ENCODE measurements at places on chromosomes 3 and 15.

DNA sequence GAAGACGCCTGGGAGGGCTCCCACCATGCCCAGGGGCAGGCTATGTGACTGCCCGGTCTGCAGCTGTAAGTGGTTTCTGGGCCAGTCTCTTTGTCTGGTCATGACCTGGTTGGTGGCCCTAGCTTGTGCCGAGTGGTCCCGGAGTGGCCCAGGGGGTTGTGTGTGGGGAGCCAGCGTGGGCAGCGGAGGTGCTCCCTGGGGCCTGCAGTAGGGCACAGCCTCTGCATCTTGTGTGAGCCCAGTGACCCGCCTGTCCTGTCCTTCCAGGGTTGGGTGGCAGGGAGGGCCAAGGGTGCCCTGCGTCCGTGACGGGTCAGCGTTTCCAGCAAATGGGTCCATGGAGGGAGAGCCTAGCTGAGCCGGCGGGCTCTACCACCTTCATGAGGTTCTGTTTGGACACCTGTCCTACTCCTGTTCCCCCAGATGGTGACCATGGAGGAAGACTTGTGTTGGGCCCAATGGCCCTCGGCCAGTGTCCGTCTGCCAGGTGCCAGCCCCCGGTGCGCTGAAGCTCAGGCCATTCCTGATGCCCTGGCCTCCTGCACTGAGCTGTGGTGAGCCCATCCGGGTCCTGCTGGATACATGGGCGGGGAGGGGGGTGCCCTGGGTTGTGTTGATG is 215.4 kb downstream of the SNRPN start:
- DNase-seq: no peak

- DNase-seq: no peak
Measured at GRCh38 chr3:195692781-195693427, 27.9 kb upstream of the MUC20 start.

DNA sequence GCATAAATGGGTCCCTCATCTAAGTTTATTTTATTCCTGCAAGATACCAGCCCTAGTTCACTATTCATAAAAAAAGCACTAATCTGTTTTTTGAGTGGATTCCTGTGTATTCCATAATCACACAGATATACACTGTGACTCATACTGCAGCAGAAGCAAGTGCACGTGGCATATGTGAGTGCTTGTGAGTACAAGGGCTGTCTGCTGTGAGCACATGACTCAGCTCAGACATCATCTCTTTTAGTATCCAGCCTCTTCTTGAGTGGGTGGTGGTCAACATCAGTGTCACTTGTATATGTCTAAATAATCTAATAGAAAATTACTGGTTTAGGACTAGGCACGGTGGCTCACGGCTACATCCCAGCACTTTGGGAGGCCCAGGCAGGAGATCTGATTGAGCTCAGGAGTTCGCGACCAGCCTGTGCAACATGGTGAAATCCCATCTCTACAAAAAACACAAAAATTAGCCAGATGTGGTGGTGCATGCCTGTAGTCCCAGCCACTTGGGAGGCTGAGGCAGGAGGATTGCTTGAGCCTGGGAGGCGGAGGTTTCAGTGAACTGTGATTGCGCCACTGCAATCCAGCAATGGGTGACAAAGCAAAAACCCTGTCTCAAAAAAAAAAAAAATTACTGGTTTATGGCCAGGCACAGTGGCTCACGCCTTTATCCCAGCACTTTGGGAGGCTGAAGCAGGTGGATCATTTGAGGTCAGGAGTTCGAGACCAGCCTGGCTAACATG is 49.8 kb downstream of the NIPA2 start:
- peak; percentile 95 for DNase-seq

DNA sequence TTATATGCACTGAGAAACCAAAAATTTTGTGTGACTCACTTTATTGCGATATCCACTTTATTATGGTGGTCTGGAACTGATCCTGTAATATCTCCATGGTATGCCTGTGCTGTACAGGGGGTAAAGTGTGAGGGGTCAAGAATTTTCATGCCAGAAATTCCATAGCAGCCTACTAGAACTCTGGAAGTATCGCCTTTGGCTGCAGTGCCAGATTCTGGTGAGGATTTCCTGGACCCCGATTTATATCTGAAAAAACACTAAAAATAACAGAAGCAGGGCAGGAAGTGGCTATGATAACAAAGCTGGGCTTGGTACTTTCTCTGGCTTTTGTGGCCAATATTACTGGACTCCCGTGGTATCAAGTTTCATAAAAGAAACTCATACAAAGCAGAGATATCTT is 36.4 kb downstream of the CCDC80 start:
- DNase-seq: peak; percentile 94

- no peak for DNase-seq
Measured at GRCh38 chr3:52568069-52568468, 31.7 kb downstream of the UQCC5 start.

- DNase-seq: no peak
Measured at GRCh38 chr15:77053709-77054108, 17.2 kb downstream of the TSPAN3 start.

DNA sequence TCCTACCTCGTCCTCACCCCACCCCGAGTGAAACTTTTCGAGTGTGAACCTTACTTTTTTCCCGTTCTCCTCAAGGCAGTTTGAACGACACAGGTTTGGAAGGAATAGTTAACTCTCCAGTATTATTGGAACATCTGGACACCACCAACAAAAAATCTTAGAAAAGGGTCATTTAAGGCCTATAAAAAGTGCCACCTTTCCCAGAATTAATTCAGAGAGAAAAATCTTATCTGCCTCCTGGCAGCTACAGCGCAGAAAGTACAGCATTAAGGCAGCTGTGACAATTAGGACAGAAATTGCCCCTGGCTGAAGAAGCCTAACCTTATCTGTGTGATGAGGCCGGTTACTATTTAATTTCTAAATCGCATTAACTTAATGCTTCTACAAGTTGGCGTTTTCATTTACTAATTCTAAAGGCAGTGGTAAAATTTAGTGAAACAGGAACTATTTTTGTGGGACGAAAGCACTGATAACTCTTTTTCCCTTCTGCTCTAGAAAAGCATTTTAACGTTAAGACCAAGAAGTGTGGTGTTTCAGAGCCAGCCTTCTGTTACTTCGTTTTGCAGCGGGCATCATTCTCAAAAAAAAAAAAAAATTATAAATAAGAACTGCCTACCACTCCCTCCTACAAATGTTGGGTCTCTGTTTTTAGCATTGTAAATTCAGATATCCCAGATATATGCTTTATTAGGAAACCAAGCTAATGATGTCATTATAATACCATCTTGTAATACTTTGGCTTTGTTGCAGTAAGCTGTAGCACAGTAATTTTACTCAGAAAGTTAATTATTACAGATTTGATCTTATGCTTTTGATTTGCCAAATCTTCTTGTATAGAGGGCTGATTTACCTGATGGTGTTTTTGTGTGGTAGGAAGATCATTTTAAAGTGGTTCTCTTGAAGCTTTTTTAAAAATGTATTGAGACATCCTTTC is 1.4 kb downstream of the ATP11B start:
- peak; percentile 25 for DNase-seq
